ENCODE measurements at places on chromosomes 13 and 19.
A peak's percentile ranks its signal among the peaks of the same experiment; 100 is the strongest.

- DNase-seq: no peak
Observed at GRCh38 chr13:34826432-34826831, 115.6 kb upstream of the NBEA start.

GRCh38 chr19:29191005-29191404, 21.9 kb downstream of the UQCRFS1 start:
- DNase-seq: peak; percentile 7

DNA sequence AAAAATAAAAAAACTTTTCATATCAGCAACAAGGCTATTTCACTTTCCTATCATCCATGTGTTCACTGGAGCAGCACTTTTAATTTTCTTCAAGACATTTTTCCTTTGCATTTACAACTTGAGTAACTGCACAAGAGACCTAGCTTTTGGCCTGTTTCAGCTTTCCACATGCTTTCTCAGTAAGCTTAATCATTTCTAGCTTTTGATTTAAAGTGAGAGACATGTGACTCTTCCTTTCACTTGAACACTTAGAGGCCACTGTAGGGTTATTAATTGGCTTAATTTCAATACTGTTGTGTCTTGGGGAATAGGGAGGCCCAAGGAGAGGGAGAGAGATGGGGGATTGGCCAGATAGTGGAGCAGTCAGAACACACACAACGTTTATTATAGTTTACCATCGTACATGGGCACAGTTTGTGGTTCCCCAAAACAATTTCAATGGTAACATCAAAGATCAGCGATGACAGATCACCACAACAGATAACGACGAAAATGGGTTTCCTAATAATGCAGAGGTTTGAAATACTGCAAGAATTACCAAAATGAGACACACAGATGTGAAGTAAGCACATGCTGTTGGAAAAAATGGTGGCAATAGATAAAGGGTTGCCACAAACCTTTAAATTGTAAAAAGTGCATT, 117.6 kb downstream of the GGACT start:
- no peak for DNase-seq

- DNase-seq: no peak
Observed at GRCh38 chr13:109792416-109793059, 6.2 kb upstream of the IRS2 start.

DNA sequence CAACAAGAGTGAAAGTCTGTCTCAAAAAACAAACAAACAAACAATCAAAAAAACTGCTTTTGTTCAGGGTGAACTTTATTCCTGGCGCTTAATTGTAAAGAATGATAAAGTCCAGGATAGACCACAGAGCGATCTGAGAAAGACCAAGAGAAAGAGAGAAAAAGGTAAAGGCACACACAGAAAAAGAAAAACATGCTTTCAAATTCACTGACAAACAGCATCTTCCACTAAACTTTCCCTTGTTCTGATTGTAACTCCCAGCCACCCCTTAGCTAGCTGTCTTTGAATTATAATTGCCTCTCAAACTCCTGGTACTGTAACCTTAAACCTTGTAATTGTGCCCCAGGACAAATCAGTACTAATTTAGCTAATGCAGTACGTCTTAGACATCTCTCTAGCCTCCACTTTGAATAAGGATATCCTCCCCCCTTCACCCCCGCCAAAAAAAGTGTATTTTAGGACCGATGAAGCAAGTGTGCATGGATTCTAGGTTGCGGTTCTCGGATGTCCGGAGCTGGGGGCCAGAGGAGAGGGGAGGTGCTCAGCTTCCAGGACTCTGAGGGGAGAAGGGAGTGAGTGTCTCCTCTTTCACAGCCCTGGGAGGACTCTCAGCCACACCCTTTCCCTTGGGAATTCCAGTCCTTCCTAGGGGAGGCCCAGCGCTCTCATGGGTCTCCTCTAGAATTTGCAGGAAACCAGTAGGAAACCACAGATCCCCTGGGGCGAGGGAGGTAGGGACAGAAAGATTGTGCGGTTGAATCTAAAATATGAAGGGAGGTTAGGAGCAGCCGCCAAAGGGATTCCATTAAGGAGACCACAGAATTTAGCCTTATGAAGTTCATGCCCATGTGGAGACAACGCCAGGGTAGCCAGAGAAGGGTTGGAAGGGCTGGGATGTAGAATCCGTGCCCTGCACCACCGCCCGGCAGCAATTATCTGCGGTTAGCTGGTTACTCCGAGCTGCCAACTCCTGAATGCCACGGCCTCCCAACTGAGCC, 19.7 kb downstream of the ZNF536 start:
- DNase-seq: no peak

DNA sequence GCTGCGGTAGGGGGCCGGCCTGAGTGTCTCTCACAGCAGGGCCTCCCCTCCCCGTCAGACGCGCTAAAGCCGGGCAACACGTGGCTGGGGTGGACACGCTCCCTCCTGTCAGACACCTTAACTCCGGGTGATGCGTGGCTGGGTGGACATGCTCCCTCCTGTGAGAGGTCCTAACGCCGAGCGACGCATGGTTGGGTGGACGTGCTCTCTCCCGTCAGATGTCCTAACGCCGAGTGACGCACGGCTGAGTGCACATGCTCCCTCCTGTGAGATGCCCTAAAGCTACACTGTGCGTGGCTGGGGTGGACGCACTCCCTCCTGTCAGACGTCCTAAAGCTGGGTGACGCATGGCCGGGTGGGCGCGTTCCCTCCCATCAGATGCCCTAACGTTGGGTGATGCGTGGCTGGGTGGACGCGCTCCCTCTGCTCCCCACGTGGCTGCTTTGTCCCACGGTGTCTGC, 126.1 kb upstream of the MCF2L start:
- no peak for DNase-seq

DNA sequence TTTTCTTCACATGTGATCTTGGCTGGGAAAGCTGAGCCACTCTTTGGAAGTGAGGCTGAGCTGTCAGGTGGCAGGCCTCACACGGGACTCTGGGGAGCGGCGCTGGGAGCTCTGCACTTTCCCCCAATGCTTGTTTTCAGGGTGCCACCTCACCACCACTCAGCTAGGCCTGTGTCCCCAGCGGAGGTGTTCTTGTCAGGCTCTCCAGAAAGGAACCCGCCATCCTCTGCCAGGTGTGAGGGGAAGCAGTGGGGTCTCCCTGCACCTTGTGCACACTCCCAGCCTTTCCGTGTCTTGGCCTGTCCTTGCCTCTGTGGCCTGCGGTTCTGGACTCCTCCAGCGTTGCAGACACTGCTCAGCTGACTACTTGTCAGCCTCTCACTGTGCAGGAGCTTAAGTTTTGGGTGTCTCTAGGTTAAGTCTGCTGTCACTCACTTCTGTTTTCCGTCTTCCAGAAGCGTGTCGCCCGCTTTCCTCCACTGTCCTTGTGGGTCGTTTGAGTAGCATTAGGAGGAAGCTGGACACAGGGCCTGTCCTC, 51.9 kb downstream of the GGACT start:
- DNase-seq: no peak

All from DMS79 treated with DMSO at 0.1 percent for 48 hours (cell line).